ENCODE measurements at places on chromosomes 3 and 15.

GRCh38 chr15:58380280-58380945, 51.4 kb upstream of the LIPC start:
- DNase-seq, result no peak

DNA sequence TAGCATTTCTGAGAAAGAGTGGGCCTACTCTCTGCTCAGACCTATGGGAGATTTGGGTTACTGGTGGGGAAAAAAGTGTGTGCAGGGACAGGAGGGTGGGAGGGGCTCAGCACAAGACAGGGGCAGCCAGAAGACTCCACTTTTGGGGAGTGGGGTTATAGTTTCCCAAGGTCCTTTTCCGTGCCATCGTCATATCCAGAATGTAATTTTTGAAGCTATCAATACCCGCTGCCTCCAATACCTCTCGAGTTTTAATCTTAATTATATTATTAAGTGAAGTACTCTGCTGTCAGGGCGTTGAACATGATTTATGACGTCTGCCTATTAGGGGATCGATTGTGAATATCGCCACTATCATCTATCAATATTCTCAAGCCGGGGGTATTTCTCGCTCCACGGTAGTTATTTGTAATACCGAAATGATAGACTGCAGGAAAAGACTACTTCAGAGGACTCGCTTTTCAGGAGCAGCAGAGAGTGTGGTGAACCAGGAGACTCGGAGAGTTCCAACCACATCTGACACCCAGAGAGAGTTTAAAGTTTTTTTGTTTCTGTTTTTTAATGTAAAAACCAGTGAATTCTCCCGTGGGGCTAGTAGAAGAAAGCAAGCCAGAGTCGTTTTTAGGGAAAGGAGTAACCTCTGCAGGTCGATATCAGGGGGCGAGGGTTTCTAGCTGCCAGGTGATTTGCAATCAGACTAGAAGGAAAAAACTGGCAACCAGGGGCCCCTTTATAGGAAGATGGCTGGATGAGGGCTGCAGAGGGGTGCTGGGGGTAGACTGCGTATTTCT, 20.6 kb downstream of the NR2F2 start:
- DNase-seq, result no peak

DNA sequence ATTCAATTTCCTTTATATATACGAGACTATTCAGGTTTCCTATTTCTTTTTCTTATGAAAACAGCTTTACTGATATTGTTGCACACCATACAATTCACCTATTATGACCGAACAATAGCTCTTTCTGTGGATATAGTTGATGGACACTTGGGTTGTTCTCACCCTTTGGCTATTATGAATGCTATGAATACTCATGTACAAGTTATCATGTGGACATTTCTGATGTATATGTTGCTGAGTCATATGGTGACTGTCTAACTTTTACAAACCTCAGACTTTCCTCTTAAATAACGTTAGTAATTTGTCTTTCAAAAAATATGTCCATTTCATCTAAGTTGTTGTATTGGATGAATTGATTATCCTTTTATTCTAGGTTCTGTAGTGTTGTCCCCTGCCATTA, 15.7 kb upstream of the USF3 start:
- no peak for DNase-seq

- no peak for DNase-seq
These were observed 13.0 kb downstream of the NKTR start for GRCh38 chr3:42613462-42613861.

DNA sequence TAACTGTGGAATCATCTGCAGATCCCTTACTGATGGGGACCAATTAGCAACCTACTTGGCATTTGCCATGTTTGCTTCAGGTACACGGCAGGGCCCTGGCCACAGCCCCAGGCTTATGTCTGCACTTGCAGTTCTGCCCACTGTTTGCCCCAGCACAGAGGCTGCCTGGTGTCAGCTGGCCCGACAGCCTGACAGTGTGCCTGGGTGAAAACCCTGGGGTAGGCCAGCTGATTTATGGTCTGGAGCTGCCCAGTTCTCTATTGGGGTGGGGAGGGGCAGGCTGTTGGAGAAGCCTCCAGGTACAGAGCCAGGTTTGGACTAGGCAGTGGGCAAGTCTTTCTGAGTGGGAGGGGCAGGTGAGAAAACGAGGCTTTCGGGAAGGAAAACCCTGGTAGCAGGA, 11.2 kb upstream of the TGM5 start:
- no peak for DNase-seq

DNA sequence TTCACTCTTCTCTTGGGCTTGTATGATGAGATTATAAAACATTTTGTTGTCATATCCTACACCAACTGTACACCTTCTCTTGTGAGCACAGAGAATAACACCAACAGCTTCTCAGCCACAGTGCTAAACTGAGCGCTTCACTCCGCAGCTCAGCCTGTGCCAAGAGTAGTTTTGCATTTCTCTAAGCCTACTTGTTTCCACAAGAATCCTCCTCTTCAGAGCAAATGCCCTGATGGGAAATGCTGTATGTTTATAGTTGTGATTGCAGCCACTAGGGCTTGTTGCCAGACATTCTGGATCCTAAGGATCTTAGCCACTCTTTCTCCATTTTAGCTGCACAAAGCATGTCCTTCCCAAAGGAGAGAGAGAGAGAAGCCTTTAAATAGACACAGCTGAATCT, 138.8 kb upstream of the PLXND1 start:
- DNase-seq, result peak; percentile 54
